AG09309 (cell line): ENCODE measurements at places on chromosomes 2 and 18.

- no peak for DNase-seq
Observed at GRCh38 chr2:237630216-237631000, 3.0 kb downstream of the LRRFIP1 start.

DNA sequence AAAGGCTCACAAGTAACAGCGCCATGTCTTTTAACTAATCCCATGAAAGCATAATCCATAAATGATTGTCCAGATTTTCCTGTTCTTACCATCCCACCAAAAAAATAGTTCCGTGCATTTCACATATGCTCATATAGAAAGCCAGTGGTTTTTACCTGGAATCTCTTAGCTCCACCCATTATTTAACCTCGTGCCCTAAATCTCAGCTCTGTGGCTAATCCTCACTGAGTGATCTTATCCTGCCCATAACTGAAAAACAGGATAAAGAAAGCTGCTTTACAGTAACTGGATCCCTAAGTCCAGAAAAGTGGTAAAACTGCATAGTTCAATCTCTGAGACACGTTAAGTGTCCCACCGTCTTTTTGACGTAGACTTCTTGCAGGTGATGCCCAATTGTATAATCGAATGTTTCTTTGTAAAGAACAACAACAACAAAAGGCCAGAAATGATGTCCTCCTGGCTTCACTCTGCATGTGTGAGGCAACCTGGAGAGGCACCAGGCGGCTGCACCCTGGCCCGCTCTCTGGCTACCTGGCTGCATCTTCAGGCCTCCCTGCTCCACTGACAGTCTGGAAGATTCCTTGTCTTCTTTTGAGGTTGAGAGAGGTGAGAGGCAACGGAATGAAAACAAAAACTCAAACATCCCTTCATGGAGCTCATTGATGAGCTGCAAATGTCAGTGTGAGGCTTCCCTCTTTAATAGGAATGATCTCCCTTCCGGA is 38.6 kb downstream of the FEZ2 start:
- DNase-seq: no peak

- no peak for DNase-seq
Observed at GRCh38 chr18:10705786-10706185, 180.0 kb downstream of the NAPG start.

DNA sequence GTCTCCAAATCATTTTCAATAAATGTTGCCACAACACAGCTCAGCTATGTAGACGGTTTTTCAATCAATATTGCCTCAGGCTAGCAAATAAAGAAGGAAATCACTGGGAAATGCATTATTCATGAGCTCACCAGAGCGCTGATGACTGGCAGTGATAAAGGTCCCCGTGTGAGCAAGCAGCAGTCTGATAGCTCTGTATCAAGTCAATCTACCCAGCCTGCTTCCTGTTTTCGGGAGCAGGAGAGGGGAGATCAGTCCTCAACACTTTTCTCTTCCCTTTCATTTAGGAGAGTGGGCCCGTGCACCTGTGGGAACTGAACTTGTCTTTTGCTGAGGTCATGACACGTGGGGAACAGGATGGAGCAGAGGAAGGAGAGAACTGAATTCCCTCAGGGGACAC is 253.9 kb upstream of the SIX2 start:
- DNase-seq: no peak

DNA sequence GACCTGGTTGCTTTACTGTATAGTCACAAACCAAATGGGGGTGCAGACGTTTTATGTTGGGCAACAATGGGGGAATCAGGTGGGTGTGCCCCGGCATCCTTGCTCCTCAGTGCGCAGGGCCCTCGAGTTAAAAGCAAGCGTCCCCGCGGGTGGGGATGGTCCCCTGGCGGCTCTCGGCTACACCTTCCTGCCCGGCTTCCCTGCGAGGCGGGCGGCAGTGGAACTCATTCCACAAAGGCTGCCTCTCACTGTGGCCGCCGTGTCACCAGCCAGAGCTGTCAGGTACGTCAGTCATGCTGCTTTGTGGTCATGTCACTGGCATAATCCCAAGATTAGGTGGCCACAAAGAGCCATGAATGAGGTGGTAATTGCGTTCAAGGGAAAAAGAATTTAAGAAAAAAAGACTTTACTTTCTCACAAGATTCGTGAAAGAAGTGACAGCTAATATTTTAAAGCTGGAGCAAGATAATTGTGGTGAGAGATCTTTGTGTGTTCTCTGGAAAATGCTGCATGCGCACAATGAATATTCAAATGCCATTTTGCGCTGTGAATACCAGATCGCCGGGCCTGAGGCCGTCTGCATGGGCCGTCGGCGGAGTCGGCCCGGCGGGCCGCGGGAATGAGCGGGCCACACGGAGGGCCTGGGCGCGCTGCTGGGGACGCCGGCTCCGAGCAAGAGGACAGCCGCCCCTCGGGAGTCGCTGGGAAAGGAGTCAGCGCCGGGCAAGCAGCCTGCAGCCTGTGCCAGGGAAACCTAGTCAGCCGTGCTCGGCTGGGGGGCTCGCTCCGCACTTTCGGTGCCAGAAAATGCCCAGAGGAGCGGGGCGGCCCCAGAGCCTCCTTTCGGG is 82.3 kb upstream of the LDLRAD4 start:
- no peak for DNase-seq

DNA sequence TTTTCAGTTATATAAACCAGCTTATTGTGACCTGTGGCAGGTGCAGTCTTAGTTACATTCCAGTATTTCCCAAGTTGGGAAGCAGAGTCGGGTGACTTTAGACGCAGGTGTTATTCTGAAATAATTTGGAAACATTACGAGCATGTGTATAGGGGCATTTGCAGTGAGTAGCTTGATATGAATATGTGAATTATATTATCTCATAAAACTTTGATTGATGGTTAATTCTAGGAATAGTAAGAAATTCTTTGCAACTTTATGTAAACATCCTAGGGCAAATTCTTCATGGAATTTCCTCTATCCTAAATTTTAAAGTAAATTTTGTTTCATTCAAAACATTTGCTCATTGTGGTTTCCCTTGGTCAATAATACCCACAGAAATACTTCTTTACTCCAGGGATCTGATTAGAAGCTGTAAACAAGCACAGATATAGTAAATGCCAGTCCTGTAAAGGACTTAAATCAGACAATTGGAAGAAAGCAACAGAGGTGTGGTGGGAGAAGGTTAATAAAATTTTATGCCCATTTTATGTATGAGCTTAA is 580.6 kb upstream of the CDH2 start:
- DNase-seq: no peak

DNA sequence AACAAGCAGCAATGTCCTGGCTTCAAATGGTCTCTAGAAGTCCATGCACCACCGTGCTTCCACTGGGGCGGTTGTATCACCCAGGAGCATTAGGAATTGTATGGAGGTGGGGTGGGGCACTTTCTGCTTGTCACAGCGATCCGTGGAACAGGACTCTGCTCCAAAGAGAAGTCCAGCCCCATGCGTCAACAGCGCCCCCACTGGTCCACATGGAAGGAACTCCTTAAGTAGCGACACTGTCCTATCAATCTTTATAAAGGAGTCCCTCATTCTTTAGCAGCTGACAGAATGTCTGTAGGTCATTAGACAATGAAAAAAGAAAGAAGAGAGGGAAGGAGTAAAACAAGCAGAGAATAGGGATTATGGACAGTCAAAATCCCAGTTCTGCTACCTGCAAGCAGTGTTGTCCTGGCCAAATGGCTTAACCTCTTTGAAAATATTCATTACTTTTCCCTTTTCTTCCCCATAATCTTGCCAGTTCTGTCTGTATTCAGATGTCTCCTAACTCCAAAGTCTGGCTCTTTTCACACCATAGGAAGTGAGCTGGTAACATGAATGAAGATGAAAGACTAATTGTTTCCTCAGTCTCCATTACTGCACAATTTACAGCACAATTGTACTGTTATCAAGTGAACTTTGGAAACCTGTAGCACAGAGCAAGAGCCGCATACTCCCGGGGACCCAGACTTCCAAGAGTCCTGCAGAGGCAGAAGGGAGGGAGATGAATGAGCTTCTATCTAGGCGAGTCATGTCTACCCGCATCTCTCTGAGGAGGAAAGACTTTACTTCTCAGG is 9.9 kb downstream of the NFE2L2 start:
- DNase-seq: no peak

GRCh38 chr2:62578803-62579640 is 73.0 kb upstream of the TMEM17 start:
- peak; percentile 54 for DNase-seq

- DNase-seq: no peak
Observed at GRCh38 chr2:8238521-8239230, 443.2 kb upstream of the ID2 start.

DNA sequence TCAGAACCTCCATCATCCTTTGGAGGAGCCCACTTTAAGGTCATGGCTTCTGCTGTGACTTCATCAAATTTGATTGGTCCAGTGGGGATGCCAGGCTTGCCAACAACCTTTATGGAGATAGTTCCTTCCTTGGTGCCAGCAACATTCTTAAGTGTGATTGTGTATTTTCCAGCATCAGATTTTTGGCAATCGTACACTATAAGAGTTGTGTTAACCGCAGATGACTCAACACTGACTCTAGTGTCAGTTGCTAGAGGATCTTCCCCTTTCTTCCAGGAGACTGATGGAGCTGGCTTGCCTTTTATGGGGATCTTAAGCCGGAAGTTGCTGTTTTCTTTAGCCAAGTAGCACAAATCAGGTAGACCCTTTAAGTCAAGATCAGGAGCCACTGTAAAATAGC is 98.7 kb downstream of the PLEKHA3 start:
- DNase-seq: no peak

GRCh38 chr2:14081521-14081920 is 551.0 kb upstream of the LRATD1 start:
- DNase-seq: no peak

DNA sequence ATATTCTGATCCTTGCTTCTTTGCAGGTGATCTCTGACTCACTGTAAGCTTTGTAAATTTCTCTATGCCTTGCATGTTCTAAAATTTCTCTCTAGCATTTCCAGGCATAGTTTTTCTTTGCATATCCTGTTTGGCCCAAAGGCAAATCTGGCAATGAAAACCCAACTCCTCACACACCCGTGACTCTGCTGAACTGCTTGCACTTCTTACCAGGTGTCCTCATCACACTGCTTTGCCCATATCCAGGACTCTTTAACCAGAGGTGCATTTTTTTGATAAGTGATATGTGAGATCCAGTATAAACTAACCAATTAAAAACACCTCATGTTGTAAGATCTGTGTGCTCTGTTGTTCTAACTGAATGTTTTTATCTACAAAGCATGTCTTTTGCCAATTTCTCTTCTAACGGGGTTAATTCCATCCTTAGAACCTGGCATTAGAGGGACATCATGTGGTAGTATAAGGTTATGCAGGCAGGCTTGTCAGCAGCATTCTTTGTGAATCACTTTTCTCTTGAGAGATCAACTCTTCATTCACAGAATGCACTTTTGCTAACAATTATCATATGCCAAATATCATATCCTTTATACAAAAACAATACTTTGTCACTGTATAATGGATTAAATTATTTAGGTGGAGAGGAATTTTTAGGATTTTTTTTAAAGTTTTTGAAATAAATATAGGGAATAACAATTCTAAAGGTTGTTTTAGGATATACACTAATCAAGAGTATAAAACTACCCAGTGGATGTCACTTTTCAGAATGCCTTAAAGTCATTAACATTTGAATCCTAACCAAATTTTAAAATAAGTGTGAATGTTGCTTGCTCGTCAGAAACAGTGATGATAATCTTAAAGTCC is 20.8 kb upstream of the TMX3 start:
- peak; percentile 49 for DNase-seq

GRCh38 chr18:59918320-59918755 is 18.5 kb downstream of the PMAIP1 start:
- no peak for DNase-seq

DNA sequence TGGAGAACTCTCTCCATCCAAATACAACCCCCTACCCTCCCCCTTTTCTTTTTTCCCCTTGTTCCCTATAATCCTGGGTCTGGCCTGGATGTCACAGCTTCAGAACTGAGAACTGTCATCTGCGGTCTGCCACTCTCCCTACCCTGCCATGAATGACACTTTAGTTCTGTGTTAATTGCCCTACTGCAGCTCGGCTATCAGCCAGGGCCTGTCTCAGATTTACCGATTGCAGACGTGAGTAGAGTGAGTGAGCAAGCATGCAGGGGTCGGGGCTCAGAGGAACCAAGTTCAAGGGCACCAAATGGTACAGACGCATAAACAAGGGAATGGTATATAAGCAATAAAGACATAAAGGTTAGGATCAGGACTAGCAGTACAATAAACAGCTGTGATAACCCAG is 967.8 kb downstream of the BCL11A start:
- no peak for DNase-seq
